ENCODE measurements at places on chromosomes 13 and 19.

- no peak for DNase-seq
Observed at GRCh38 chr13:52082601-52083000, 46.3 kb downstream of the NEK5 start.

GRCh38 chr13:78121459-78122348 is 203.1 kb upstream of the EDNRB start:
- DNase-seq, result peak; percentile 62

DNA sequence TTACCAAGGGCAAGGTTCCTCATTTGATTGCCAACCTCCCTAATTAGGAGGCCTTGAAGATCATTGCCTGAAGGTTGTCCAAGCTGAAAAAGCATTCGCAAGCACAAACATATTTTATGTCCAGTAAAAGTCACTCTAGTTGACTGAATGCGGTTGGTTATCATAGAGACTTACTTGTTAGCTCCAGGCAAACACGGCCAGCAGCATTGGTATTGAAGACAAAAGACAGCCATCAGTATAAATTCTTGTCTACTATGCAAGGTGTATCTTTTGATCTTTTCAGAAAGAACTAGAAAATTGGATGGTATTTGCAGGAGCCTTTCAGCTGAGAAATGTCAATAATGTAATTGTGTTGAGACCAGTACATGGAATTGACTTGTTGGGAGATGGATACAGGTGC is 129.9 kb downstream of the GPC6 start:
- no peak for DNase-seq

DNA sequence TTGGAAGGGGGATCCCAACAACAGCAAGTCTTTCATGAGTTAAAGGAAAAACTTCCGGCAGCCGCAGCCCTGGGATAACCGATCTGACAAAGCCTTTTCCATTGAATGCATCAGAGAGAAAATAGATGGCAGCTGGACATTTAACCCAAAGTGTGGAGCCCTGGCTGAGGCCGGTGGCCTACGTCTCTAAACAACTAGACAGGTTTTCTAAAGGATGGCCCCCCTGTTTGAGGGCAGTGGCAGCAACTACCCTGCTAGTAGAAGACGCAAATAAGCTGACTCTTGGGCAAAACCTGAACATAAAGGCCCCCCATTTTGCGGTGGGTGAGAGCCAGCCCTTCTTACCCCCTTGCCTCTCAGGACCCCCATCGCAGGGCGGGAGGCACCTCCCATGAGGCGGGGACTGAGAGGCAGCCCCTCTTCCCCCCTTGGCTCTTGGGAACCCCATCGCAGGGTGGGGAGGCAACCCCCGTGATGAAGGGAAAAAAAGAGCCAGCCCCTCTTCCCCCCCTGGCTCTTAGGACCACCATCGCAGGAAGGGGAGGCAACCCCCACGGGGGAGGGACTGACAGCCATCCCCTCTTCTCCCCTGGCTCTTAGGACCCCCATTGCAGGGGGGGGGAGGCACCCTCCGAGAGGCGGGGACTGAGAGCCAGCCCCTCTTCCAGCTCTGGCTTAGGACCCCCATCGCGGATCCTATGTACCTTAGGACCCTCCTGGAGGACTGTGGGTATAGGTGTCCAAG is 2422.9 kb upstream of the PCDH20 start:
- no peak for DNase-seq

DNA sequence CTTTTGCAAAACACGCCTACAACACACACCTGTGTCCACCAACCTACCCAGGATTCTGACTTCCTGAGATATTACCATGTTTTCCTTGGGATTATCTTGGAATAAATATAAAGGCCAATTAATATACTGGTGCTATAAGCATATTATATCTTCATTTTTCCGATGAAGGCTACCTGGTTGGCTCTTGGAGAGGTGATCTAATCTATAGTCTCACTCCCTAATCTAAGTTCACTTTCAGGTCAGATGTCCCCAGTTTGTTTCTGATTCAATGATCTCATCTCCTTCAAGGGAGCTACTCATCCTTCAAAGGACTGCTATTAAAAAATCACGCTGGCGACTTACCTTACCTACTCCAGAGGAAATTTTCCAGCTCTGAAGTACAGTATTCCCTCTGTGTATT is 517.5 kb downstream of the KLF5 start:
- DNase-seq, result no peak

- DNase-seq, result no peak
Observed at GRCh38 chr13:28432816-28433560, 61.9 kb downstream of the FLT1 start.

- peak; percentile 52 for DNase-seq
Observed at GRCh38 chr19:12194827-12195731, 32.2 kb downstream of the ZNF136 start.

DNA sequence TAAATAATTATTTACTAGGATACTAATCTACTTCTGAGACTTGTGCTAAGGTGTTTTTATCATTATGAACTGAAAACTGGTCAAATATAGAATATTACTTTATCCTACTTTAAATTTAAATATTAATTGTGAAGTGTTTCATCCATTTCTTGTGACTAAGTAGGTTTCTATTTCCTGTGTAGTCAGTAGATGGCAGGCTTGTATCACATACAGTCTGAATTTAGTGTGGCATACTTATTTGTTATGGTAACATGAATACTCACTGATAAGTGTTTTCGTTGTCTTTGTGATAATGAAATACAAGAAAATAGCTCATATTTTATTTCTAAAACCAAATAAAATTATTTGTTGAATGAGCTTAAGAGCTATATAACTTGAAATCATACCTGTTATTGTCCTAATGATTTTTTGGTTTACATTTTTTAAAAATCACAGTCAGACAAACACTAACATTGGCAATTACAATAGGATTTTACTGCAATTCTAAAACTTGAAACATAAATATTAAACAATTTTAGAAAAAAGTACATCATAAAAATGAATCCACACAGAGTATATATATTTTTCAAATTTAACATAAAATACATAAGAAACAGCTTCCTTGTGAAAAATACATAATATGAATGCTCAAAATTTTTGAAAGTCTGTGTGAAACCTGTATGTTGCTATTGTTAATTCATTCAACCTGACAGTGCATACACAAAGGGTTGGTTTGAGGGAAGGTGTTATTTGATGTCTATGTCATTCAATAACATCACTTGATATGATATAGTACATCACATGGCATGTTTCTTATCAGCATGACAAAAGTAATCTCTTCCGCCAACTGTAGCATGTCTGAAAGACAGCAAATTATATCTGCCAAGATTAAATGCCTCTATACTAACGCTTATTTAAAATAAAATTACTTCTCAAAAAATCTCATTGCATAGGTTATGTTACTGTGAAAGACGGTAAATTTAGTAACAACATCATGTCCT is 904.8 kb upstream of the PCDH20 start:
- DNase-seq, result peak; percentile 54

GRCh38 chr13:80664950-80665349 is 324.0 kb upstream of the SPRY2 start:
- DNase-seq, result peak; percentile 48

DNA sequence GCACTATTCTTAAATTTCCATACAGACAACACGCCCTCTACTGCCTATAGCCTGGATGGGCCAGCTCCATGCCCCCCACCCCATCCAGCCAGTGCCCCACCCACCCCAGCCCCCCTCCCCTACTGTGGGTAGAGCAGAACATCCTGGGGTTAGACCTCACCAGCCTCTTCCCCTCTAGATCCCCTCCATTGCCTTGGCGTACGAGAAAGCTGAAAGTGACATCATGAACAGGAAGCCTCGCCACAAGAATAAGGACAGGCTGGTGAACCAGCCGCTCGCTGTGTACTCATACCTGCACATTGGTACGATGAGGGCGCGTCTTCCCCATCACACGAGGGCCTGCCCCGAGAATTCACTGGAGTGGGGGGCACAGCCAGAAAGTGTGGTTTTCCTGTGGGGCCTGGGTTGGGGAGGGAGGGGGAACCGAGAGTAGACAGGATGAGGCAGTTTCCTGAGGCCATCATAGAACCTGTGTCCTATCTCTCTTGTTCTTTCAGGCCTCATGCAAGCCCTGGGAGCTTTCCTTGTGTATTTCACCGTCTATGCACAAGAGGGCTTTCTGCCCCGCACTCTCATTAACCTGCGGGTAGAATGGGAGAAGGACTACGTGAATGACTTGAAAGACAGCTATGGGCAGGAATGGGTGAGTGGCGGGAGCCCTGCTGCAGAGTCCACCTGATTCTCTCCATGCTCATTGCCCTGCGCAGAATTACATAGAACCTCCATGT is 29.1 kb downstream of the ATP12A start:
- no peak for DNase-seq

- DNase-seq, result no peak
Observed at GRCh38 chr19:21749090-21749489, 18.3 kb downstream of the ZNF100 start.

DNA sequence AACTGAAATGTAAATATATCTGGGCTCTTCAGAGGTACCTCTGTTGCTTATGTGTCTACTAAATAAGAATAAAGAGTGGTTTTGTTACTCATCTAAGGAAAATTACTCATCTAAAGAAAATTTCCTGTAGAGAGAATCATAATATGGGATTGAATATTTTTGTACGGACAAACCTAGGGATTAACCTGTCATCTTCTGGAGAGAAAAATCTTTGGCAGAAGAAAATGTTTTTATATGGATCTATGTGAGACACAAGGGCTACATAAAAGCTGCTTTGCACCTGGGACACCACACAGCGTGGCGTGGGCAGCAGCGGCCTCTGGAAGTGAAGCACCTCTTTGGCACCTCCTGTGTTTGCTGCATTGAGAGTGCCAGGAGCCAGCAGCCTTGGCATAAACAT is 242.9 kb upstream of the DACH1 start:
- peak; percentile 50 for DNase-seq

- no peak for DNase-seq
Observed at GRCh38 chr19:11479090-11479897, 1.6 kb downstream of the ELAVL3 start.

GRCh38 chr13:43089912-43090498 is 66.6 kb downstream of the DNAJC15 start:
- DNase-seq, result no peak

DNA sequence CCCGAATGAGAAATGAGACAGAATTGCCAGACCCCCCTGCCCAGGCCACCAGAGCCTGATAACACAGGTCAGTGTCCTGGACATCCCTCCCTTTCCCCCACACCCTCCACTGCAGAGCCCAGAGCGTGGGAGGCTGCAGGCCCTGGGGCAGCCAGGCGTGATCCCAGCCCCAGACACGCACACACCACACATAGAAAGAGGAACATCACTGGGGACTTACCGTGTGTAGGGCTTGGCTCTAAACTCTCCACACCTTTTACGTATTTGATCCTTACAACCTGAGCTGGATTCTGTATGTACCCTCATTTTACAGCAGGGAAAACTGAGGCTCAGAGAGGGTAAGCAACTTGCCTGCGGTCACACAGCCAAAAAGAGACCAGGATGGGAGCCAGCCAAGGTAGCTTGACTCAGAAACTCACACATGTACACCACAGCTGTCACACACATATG is 334 bp upstream of the ANGPTL6 start:
- DNase-seq, result no peak

DNA sequence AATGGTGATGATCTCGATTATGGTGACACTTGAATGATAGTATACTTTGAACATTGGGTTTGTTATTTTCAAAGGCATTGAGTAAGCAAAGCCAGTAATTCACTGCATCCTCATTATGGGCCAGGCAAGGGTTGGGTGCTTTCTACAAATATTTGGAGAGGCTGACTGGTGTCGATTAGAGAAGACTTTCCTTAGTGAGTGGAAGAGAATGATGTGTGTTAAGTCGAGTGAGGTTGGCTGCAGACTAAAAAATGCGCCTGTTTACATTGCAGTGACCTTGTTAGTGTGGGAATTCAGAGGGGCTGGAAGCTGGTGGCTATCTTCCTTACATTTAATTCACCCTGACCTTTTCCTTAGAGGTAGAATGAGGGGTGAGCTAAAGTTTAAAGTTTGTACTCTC is 22.4 kb upstream of the RNF113B start:
- DNase-seq, result no peak

- no peak for DNase-seq
Observed at GRCh38 chr19:29086182-29086581, 126.8 kb downstream of the UQCRFS1 start.

DNA sequence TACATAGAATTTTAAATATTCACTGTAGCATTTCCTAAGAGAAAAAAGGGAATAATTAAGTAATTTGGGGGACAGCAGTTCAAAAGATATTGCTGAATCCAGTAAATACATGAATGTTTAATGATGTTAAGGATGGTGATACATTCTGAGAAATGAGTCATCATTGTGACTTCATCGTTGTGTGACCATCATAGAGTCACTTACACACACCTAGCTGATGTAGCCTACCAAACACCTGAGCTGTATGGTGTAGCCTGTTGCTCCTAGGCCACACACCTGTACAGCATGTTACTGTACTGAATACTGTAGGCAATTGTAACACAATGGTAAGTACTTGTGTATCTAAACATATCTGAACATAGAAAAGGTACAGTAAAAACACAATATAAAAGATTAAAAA is 34.8 kb downstream of the ATP7B start:
- DNase-seq, result no peak

- DNase-seq, result peak; percentile 66
Observed at GRCh38 chr19:3576696-3577443, 4.1 kb downstream of the HMG20B start.

GRCh38 chr19:5042556-5042955 is 73.6 kb downstream of the KDM4B start:
- no peak for DNase-seq

DNA sequence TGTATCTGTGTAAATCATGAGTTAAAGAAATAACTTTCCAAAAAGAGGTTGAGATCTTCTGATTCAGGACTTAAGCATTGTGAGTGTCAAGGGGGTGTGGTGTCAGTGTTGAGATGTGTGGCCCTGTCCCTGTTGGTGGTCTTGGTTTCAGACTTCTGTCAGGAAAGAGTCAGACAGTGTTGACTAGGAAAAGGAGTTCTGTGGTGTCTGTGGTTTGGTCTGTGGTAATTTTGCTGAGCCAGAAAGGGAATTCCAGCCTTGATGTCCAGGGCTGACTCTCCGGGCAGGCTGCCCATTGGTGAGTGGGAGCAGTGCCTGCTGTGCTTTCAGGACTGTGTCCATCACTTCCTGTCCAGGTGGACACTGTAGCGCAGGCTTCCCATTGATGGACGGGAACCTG is 39.8 kb upstream of the IGFL4 start:
- DNase-seq, result peak; percentile 100

- DNase-seq, result peak; percentile 31
Observed at GRCh38 chr13:97849305-97849704, 104.2 kb upstream of the IPO5 start.

- peak; percentile 65 for DNase-seq
Observed at GRCh38 chr19:10292206-10292788, 2.5 kb downstream of the ICAM5 start.
